ENCODE measurements at places on chromosomes 5 and 9. TPM values are rescaled to one million over a fixed set of nuclear protein-coding genes. Genes with fewer than 3 reads are reported as not detected.

SPINK4 gene
- total RNA-seq = not detected

ABCA2 gene
- total RNA-seq = 16.2 TPM

KLHL3 gene
- total RNA-seq = 0.86 TPM

ENTPD8 gene
- not detected for total RNA-seq

PTGES gene
- total RNA-seq = 0.67 TPM

ACOT12 gene
- not detected for total RNA-seq

IL5 gene
- total RNA-seq = not detected

QSOX2 gene
- total RNA-seq = 6.7 TPM

AGXT2 gene
- total RNA-seq = not detected

- H3K4me1 ChIP-seq = no peaks in the 10 kb centered on the region
- peaks cover 16% of the 10 kb centered on the region for H3K27me3 ChIP-seq
- no peaks in the 10 kb centered on the region for H3K36me3 ChIP-seq
- H3K4me3 ChIP-seq = no peak overlapping the region
Observed at GRCh38 chr5:135473956-135474670, 22.0 kb upstream of the TIFAB start.

DNA sequence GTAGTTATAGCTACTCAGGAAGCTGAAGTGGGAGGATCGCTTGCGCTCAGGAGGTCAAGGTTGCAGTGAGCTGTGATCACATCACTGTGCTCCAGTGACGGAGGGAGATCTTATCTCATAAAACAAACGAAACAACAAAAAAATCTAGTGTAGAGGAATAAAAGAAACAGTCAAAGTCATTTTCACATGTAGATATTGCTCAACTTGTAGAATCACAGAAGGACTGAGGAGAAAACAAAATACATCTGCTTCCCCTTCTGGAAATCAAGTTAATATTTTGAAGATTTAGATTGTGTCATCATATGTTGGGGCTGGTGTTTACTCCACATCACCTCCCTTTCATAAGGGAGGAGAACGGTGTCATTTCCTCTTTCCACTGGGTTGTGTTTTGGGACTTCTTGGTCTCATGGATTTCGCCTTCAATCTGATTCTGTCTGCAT lies 8.2 kb upstream of the SLC46A2 start:
- no peak overlapping the region for H3K4me3 ChIP-seq
- no peak for DNase-seq
- no peaks in the 10 kb centered on the region for H3K27me3 ChIP-seq
- no peak overlapping the region for H3K27ac ChIP-seq

DNA sequence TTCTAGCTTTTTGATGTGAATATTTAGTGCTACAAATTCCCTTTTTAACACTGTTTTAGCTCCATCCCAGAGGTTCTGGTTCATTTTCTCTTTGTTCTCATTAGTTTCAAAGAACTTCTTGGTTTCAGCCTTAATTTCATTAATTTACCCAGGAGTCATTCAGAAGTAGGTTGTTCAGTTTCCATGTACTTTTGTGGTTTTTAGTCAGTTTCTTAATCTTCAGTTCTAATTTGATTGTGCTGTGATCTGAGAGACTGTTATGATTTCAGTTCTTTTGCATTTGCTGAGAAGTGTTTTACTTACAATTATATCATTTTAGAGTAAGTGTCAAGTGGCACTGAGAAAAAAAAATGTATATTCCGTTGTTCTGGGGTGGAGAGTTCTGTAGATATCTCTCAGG lies 240.1 kb upstream of the RASA1 start:
- H3K27ac ChIP-seq = no peak overlapping the region
- H3K36me3 ChIP-seq = no peaks in the 10 kb centered on the region
- no peaks in the 10 kb centered on the region for H3K27me3 ChIP-seq
- no peak overlapping the region for H3K4me3 ChIP-seq
- no peak for DNase-seq

GRCh38 chr5:80725446-80725845 lies 70.7 kb upstream of the DHFR start:
- DNase-seq = no peak
- H3K27ac ChIP-seq = no peak overlapping the region
- no peaks in the 10 kb centered on the region for H3K4me1 ChIP-seq
- H3K4me3 ChIP-seq = no peak overlapping the region

DNA sequence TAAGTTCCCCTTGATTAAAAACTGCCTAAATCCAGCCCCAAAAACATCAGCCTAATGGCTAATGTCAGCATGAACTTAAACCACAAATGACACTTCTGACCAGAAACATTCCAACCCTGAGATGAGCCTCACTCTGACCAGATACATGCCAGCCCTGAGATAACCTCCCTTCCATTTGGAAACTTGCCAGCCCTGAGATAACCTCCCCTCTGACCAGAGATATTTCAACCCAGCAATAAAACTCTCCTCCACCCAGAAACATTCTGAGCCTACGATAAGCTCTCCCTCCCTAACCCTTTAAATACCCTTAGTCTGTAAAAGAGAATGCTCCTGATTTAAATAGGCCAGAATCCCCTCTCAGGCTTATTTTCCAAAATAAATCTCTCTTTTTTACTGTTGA lies 1035.7 kb upstream of the NUDT12 start:
- no peak for DNase-seq
- H3K36me3 ChIP-seq = no peaks in the 10 kb centered on the region
- H3K4me3 ChIP-seq = no peak overlapping the region
- no peak overlapping the region for H3K27ac ChIP-seq
- no peaks in the 10 kb centered on the region for H3K4me1 ChIP-seq

DNA sequence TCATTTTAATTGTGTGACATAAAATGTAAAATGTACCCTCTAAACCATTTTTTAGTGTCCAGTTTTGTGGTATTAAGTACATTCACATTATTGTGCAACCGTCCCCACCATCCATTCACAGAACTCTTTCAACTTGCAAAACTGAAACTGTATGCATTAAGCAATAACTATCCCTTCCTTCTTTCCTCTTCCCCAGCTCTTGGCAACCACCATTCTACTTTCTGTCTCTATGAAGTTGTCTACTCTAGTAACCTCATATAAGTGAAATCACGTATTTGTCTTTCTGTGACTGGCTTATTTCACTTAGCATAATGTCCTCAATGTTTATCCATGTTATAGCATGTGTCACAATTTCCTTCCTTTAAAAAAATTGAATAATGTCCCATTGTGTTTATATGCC lies 142.4 kb downstream of the C9orf152 start:
- no peaks in the 10 kb centered on the region for H3K36me3 ChIP-seq
- peaks cover 4% of the 10 kb centered on the region for H3K4me1 ChIP-seq
- no peak overlapping the region for H3K27ac ChIP-seq

DNA sequence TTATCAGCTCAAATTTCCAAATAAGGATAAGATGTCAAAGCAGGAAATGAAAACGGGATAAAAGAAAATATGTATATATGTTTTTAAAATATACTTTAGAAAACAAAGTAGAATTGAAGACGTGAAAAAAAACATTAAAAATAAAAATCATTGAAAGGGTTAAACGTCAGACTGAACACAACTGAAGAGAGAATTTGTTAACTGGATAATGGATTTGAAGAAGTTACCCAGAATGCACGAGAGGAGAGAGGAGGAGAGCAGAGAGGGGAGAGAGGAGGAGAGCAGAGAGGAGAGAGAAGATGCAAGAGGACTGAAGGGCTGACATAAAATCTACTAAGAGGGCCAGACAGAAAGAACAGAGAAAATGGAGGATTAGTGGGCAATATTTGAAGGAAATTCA lies 88.0 kb downstream of the CDKN2A start:
- DNase-seq = no peak
- no peaks in the 10 kb centered on the region for H3K4me1 ChIP-seq
- no peak overlapping the region for H3K27ac ChIP-seq
- no peak overlapping the region for H3K4me3 ChIP-seq

- no peaks in the 10 kb centered on the region for H3K36me3 ChIP-seq
- no peak overlapping the region for H3K4me3 ChIP-seq
- peaks cover 33% of the 10 kb centered on the region for H3K4me1 ChIP-seq
- no peaks in the 10 kb centered on the region for H3K27me3 ChIP-seq
- no peak for DNase-seq
- peak overlapping the region; percentile 75 for H3K27ac ChIP-seq
Observed at GRCh38 chr9:130824079-130824478, 11.0 kb upstream of the ABL1 start.

- no peaks in the 10 kb centered on the region for H3K36me3 ChIP-seq
- DNase-seq = no peak
- no peak overlapping the region for H3K27ac ChIP-seq
- no peak overlapping the region for H3K4me3 ChIP-seq
- H3K4me1 ChIP-seq = no peaks in the 10 kb centered on the region
- no peaks in the 10 kb centered on the region for H3K27me3 ChIP-seq
Observed at GRCh38 chr5:95446560-95447221, 55.5 kb downstream of the FAM81B start.

GRCh38 chr9:130227833-130228232 lies 37.7 kb upstream of the HMCN2 start:
- no peaks in the 10 kb centered on the region for H3K36me3 ChIP-seq
- no peaks in the 10 kb centered on the region for H3K4me1 ChIP-seq
- no peaks in the 10 kb centered on the region for H3K27me3 ChIP-seq

DNA sequence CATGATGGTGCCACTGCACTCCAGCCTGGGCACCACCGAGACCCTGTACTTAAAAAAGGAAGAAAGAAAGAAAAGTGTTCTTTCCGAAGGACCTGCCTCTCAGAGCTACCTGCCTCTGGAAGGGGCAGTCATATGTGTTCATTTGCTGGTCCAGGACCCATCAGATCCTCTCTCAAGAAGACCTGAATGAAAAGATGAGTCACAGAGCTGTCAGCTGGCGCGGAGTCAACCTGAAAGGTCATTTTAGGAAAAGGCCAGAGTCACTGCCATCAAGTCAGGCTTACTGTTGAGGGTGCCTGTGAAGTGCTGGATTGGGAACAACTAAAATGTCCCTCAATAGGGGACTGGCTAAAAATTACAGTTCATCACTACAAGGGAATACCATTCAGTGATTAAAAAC lies 14.9 kb upstream of the HRH2 start:
- H3K4me3 ChIP-seq = no peak overlapping the region
- H3K4me1 ChIP-seq = no peaks in the 10 kb centered on the region
- H3K36me3 ChIP-seq = no peaks in the 10 kb centered on the region
- H3K27me3 ChIP-seq = peaks cover 2% of the 10 kb centered on the region
- no peak overlapping the region for H3K27ac ChIP-seq
- no peak for DNase-seq

DNA sequence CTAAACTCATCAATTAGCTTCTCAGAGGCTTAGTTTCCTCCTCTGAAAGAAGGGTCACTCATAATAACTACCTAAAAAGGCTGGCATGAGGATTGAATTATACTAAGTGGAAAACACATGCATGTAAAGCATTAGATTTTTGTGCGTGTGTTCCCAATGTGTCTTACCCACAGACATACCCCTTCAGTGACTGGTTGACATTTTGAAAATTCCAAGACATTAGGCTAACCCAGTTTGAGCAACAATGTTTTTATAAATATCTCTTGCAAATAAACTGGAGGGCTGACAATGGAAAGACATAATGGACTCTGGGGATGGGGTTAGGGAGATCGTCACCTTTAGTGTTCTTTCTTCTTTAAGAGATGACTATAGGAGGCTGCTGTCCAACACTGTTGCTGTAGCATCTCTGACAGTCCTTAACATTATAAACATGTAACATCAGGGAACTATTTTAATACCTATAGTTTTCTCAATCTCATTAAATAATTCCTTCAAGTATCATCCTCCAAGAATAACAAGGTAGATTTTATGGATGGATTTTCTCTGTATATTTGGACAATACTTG lies 24.3 kb downstream of the HMHB1 start:
- H3K27me3 ChIP-seq = peaks cover 2% of the 10 kb centered on the region
- H3K36me3 ChIP-seq = no peaks in the 10 kb centered on the region
- no peak for DNase-seq
- no peak overlapping the region for H3K4me3 ChIP-seq
- H3K4me1 ChIP-seq = no peaks in the 10 kb centered on the region
- no peak overlapping the region for H3K27ac ChIP-seq

DNA sequence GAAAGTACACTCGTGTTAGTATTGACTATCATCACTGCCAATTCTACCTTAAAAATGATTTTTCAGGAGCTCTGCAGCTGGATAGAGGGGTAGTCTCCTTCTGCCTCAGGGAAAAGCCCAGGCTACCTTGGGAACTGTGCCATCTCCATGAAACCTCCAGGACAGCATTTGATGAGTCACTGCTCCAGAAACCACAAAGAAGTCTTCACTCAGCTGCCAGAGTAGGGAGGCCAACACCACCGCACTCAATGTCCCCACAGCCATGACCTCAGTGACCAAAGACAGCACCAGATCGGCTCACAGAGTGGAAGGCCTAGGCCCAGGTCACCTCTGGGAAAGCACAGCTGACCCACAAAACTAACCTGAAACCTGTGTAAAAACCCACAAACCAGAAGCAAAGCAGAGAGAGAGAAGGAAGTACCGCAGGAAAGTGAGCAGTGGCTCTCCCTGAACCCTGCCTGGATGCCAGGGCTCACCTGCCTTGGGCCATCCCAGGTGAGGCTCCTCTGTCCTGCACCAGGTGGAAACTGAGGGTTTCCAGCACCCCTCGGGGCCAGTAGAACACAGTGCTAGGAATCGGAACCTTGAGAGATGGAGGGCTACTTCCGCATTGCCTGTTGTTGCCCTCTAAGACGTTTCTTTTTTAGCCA lies 30.0 kb downstream of the S1PR3 start:
- peak; percentile 68 for DNase-seq
- no peaks in the 10 kb centered on the region for H3K4me1 ChIP-seq

DNA sequence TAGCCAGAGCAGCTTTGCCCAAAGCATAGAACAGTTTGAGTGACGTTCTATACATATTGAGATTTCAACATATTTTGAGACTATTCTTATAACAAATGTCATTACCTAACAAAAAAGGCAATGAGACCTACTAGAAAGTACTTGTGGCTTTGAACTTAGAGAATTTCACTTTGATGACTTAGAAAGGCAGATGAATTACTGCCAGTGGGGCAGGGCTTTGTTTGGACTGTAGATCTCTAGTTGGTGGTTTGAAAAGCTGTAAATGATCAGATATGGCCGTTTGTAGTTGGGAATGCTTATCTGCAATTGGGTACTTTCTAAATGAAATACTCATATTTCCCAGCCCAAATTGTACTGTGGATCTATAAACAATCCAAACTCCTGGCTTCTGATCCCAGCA lies 28.1 kb downstream of the SOX30 start:
- no peaks in the 10 kb centered on the region for H3K4me1 ChIP-seq
- no peaks in the 10 kb centered on the region for H3K36me3 ChIP-seq
- no peak for DNase-seq
- H3K27ac ChIP-seq = no peak overlapping the region
- no peak overlapping the region for H3K4me3 ChIP-seq
